ENCODE measurements at places on chromosomes 3 and 15.

GRCh38 chr3:182713743-182714517 lies 79.4 kb upstream of the ATP11B start:
- no peak overlapping the region for H3K4me3 ChIP-seq
- no peaks in the 10 kb centered on the region for H3K36me3 ChIP-seq

DNA sequence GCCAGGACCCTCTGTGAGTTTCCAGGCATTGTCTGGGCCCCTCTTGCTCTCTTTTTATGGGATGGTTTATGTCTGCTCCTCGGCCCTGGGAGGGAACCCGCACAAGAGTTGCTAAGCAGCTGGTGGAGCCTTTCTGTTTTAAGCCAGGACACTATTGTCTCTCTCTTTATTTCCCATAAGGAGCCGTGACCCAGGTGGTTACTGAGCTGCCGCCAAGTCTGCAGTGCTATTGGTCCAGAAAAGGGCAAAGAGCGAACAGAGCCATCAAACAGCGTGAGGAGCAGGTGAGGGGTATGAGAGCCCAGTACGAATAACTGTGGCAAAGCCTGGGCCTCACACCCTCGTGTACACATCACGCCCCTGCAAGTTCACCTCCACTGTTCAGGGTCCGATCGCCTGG lies 280.2 kb downstream of the SHQ1 start:
- no peaks in the 10 kb centered on the region for H3K4me1 ChIP-seq
- H3K27me3 ChIP-seq = no peaks in the 10 kb centered on the region
- no peaks in the 10 kb centered on the region for H3K36me3 ChIP-seq
- no peak overlapping the region for H3K27ac ChIP-seq
- H3K4me3 ChIP-seq = no peak overlapping the region

GRCh38 chr3:196238612-196239560 lies 22.6 kb downstream of the SLC51A start:
- H3K4me1 ChIP-seq = no peaks in the 10 kb centered on the region
- H3K27ac ChIP-seq = no peak overlapping the region
- DNase-seq = no peak
- H3K27me3 ChIP-seq = no peaks in the 10 kb centered on the region
- H3K36me3 ChIP-seq = peaks cover 42% of the 10 kb centered on the region

DNA sequence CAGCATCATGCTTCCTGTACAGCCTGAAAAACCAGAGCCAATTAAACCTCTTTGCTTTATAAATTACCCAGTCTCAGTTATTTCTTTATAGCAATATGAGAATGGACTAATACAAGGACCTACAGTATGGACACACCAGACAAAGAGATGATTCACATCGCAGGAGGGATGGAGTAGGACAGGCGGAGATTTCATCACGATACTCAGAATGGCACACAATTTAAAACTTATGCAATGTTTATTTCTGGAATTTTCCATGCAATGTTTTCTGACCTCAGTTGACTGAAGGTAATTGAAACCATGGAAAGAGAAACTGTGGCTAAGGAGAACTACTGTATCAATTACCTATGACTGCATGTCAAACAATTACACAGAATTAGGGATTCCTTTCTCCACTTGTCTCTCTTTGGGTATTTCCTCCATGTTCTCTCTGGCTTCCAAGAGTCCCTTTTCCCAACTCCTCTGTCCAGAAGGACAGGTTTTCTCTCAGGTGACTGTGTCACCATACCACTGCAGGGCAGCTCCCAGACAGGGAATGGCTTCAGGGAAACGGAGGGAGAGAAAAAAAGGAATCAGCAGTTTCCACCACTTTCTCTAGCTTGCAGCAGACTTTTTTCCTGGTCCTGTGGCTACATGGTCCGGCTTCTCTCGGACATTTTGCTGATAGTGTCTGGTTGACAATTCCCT lies 3.0 kb upstream of the ANO10 start:
- H3K4me1 ChIP-seq = peaks cover 11% of the 10 kb centered on the region
- no peaks in the 10 kb centered on the region for H3K27me3 ChIP-seq
- no peak overlapping the region for H3K4me3 ChIP-seq
- DNase-seq = no peak

- no peak overlapping the region for H3K27ac ChIP-seq
- peaks cover 5% of the 10 kb centered on the region for H3K4me1 ChIP-seq
- H3K27me3 ChIP-seq = no peaks in the 10 kb centered on the region
Observed at GRCh38 chr3:5087209-5087608, 34.9 kb upstream of the ARL8B start.

DNA sequence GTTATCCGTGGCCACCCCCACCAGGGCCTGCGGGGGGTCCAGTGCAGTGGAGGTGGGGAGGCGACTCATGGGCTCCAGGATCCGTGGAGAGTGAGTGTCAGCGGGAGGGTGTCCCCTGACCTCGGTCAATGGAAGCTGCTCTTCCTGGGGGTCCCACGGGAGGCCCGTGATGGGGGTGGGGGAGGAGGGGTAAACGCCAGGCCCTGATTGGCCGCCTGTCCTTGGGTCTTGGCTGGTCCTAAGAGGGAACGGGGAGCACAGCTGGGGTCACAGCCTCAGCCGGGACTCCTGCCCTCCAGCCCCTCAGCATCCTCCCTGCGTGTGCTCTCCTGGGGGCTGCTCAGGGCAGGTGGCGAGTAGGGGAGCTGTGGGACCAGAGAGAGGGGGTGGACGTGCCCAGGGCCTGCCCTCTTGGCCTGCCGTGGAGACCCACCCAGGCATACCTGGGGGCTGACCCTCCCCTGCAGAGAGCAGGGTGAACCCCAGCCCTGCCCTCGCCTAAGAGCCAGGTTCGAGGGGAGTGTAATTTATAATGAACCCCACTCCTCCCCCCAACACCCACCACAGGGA lies 184.6 kb downstream of the GOLGA6L6 start:
- H3K4me3 ChIP-seq = no peak overlapping the region
- peaks cover 33% of the 10 kb centered on the region for H3K27me3 ChIP-seq
- DNase-seq = no peak
- H3K36me3 ChIP-seq = no peaks in the 10 kb centered on the region

DNA sequence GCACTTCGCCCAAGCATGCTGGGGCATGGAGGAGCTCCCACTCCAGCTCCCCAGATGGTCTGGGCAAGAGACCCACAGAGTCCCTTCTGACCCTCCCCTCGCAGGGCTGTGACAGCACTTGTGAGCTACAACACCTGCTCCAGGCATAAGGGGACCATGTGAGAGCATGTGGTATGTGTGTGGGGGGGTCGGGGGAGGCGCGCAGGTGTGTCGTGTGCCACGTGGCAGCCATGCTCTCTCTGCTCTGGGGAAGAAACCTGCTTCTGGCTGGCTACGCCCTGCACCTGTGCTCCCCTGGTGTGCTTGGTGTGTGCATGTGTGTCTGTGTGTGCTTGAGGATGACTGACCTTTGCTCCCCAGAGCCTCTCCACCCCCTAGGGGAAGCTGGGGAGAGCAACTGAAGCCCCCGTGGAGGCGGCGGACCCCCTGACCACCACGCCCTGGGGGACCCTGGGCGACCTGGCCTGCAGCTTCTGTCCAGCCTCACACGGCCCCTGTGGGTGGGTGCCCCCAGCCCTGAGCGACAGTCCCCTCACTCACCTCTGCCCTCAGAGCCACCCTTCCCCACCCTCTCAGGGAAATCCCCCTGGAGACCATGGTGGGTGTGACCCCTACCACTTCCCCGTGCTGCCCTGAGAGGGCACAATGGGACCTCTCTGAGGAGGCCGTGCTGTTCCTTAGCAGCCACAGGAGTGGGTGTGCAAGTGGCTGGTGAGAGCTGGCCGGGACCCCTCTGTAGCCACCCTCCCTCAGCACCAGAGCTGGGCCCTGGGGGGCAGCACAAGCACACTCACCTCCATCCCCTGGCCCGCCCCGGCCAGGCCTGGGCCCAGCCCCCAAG lies 16.6 kb upstream of the SEC13 start:
- H3K27ac ChIP-seq = no peak overlapping the region
- no peaks in the 10 kb centered on the region for H3K4me1 ChIP-seq
- no peaks in the 10 kb centered on the region for H3K36me3 ChIP-seq
- DNase-seq = no peak
- H3K27me3 ChIP-seq = no peaks in the 10 kb centered on the region

DNA sequence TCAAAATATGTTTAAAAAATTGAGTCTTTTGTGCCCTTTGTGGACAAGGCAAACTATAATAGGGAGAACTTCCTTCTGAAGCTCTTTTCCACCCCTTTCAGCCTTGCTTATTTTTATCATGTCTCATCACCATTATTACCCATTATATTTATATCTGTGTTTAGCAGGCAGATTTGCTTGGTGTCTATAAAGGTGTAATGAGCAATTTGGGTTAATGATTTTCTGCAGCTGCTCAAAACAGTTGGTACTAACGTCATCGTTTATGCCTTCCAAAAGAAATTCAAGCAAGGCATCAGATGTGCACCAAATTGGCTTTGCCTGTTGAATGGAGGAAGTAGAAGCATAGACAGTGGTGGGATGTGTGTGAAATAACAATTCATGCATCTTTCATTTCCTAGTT lies 483.7 kb upstream of the SGO1 start:
- no peak overlapping the region for H3K27ac ChIP-seq
- H3K36me3 ChIP-seq = no peaks in the 10 kb centered on the region
- peaks cover 5% of the 10 kb centered on the region for H3K4me1 ChIP-seq
- H3K4me3 ChIP-seq = no peak overlapping the region
- DNase-seq = peak; percentile 12

- peaks cover 6% of the 10 kb centered on the region for H3K4me1 ChIP-seq
- H3K36me3 ChIP-seq = no peaks in the 10 kb centered on the region
- no peak overlapping the region for H3K4me3 ChIP-seq
- no peak for DNase-seq
- no peaks in the 10 kb centered on the region for H3K27me3 ChIP-seq
Observed at GRCh38 chr15:70276401-70276800, 178.7 kb upstream of the TLE3 start.

- no peak overlapping the region for H3K27ac ChIP-seq
- DNase-seq = no peak
- no peak overlapping the region for H3K4me3 ChIP-seq
- H3K27me3 ChIP-seq = no peaks in the 10 kb centered on the region
Observed at GRCh38 chr3:39404943-39405686, 1.4 kb upstream of the RPSA start.

DNA sequence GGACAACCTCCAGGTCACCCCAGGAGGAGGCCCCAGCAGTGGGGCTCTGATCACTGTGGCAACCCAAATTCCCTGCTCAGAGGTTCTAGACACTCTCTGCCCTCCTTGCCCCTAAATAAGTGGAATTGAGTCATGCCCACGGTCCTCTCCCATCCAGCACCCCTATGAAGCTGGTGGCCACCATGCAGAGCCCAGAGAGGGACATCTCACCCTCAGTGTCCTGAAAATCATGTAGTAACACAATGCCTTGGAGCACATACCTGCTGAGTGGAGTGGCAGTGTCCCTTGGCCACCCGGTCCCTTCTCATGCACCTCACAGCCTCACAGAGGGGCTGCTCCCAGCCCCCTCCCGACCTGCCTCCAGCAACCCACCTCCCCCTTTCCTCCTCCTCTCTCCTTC lies 114.3 kb upstream of the MEF2A start:
- no peak for DNase-seq
- no peak overlapping the region for H3K27ac ChIP-seq
- no peak overlapping the region for H3K4me3 ChIP-seq

GRCh38 chr3:32960404-32961170 lies 9.1 kb downstream of the CCR4 start:
- no peaks in the 10 kb centered on the region for H3K36me3 ChIP-seq
- peaks cover 8% of the 10 kb centered on the region for H3K4me1 ChIP-seq
- H3K4me3 ChIP-seq = no peak overlapping the region
- H3K27ac ChIP-seq = no peak overlapping the region
- no peak for DNase-seq

- DNase-seq = peak; percentile 33
- H3K4me1 ChIP-seq = no peaks in the 10 kb centered on the region
- H3K4me3 ChIP-seq = no peak overlapping the region
- peaks cover 8% of the 10 kb centered on the region for H3K27me3 ChIP-seq
- H3K27ac ChIP-seq = no peak overlapping the region
- no peaks in the 10 kb centered on the region for H3K36me3 ChIP-seq
Observed at GRCh38 chr15:69154684-69155083, 5.8 kb upstream of the GLCE start.

DNA sequence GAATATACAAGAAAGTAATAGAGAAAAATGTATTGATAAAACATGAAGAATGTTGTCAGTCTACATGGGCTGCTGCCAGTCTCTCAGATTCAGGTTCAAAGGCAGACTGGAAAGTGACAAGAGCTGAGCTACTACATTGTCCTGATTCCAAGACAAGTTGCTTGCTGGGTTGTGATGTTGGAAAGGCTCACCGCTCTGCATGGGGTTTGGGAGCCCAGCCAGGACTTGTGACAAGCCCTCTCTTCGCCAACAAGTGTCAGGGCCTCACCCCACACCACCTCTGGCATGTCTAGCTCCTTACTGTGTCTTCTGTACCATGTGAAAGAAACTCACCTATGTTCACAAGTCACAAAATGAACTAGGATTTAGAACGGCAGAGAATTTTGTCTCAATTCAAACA lies 43.0 kb upstream of the SH3GL3 start:
- H3K27me3 ChIP-seq = no peaks in the 10 kb centered on the region
- no peaks in the 10 kb centered on the region for H3K36me3 ChIP-seq
- no peak overlapping the region for H3K27ac ChIP-seq

DNA sequence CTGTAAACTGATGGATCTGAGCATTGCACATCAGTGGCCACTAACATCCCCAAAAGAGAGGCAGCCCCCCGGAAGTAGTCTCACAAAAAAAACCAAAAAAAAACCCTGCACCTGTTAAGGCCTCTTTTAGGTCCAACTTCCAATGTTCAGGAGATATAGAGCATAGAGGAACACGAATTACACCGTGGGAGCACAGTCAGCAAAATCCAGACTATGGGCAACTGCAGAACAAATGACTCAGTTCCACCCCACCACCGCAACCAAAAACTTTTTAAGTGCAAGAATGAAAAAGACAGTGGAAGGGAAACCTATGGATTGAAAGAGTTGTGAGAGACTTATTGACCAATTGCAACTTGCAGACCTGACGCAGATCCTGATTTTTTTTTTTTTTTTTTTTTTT lies 42.2 kb upstream of the NR2E3 start:
- no peaks in the 10 kb centered on the region for H3K36me3 ChIP-seq
- no peaks in the 10 kb centered on the region for H3K27me3 ChIP-seq
- H3K4me1 ChIP-seq = no peaks in the 10 kb centered on the region
- no peak overlapping the region for H3K4me3 ChIP-seq

GRCh38 chr3:160916472-160916871 lies 160.4 kb downstream of the PPM1L start:
- no peaks in the 10 kb centered on the region for H3K36me3 ChIP-seq
- H3K4me3 ChIP-seq = no peak overlapping the region
- H3K27me3 ChIP-seq = no peaks in the 10 kb centered on the region
- DNase-seq = no peak

GRCh38 chr3:62805106-62805505 lies 70.1 kb downstream of the CADPS start:
- H3K27me3 ChIP-seq = no peaks in the 10 kb centered on the region
- no peak overlapping the region for H3K27ac ChIP-seq
- H3K4me3 ChIP-seq = no peak overlapping the region

DNA sequence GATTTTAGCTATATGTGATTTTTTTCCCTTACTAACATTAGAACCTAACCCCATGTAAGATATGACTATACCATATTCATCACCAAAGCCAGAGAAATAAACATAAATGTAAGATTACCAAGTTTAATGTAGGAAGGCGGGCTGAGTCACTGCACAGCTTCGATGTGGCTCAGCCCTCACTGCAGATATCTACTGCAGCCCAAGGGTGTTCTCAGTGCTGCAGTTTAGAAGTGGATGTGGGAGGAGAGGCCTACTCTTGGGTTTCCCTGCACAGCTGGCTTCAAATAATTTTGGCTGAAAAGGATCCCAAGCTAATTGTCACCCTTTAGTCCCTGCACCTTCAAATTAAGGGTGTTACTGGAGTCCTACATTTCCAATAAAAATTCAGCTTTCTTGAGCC lies 9.3 kb downstream of the ARPP19 start:
- H3K4me3 ChIP-seq = no peak overlapping the region
- peaks cover 84% of the 10 kb centered on the region for H3K4me1 ChIP-seq
- no peak for DNase-seq
- no peak overlapping the region for H3K27ac ChIP-seq

- no peaks in the 10 kb centered on the region for H3K27me3 ChIP-seq
- H3K36me3 ChIP-seq = no peaks in the 10 kb centered on the region
- H3K4me3 ChIP-seq = no peak overlapping the region
Observed at GRCh38 chr3:134949150-134949549, 154.1 kb downstream of the EPHB1 start.
